SW480 (cell line): ENCODE measurements at places on chromosomes 12 and 14.

GRCh38 chr12:122096591-122097149 is 18.1 kb downstream of the MLXIP start:
- no peak for DNase-seq

- DNase-seq, result no peak
Observed at GRCh38 chr12:72390146-72390545, 118.0 kb downstream of the TRHDE start.

DNA sequence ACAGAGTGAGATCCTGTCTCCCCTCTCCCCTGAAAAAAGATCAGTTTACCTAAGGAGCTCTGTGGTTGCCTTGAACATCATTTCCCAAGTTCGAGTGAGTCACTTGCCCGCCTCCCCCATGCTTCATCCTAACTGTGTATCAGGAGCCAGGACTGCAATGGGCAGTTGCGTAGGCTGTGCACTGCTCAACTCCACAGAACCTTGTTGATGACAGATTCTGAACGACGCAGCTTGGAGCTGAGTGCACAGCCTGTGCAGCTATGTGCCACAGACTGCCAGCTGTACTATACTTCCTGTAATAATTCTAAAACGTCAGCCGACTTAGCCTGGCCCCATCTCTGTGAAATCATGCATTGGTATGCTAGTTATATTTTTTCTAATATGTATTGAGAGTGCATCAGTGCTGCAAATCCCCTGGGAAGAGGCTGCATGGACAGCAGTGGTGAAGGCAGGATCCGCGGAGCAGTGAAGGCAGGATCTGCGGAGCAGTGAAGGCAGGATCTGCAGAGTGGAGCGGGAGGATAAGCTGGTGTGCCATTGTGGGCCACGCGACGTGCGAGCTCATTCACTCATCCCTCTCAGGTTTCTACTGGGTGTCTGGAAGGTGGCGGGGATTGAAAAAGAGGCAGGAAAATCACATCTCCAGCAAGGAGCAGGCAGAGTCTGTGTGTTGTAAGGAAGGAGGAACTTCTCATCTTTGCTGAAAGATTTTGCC is 80.8 kb downstream of the GALNT9 start:
- no peak for DNase-seq

DNA sequence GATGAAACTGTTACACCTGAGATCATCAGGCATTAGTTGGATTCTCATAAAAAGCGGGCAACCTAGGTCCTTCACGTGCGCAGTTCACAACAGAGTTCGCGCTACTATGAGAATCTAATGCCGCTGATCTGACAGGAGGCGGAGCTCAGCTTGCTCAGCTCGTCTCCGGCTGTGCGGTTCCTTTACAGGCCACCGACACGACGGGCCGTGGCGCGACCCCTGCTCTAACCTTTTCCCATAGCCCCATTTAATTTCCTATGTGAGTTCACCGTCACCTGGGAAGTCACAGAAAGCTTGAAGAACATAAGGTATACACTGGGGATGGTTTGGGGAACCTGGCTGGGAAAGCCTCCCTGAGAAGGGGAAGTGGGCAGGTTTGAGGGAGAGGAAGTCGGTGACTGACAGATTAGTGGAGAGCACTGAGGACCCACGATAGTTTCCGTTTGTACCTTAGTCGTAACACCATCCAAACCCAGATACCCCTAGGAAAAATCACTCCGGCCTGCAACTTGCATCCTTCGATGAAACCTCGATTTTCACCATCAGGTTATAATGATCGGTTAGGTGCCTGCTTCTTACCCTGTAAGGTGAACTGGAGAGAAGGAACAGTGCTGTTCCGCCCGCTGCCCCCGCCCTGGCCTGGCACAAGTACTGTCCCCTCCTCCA is 2.8 kb upstream of the AAAS start:
- peak; percentile 49 for DNase-seq

DNA sequence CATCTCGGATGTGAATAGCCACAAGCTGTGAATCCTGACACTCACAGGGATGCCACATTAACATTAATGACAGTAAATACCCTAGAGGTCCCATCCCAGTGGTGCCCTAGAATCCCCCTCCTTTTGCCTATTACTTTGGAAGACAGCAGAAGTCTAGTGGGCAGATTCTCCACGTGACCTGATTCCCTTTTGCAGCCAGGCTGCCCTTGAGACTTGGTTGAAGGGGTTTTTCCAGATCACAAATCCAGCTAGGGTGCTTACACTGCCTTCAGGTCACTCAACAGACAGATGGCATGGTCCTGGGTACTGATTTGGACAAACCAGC is 8.7 kb downstream of the HDAC7 start:
- no peak for DNase-seq

DNA sequence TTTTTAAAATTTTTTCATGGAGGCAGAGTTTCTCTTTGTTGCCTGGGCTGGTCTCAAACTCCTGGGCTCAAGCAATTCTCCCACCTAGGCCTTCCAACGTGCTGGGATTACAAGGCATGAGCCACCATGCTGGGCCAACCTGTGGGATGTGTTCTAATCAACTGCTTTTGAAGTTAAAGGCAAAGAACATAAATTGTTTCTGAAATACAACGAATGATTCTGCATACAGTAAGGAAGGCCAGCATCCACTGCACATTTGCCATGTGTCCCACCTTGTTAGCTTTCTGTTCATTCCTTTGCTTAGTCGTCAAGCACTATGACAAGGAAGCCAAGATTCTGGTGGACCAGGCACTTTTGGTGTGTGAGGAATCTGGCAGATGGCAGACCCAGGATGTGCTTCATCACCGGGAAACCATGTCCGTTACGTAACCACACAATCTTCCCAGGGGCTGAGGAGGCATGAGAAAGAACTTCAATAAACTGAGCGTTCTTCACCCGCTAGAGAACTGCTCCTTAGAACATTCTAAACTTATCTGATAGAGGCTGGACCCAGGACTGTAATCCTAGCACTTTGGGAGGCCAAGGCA is 24.5 kb downstream of the MOK start:
- DNase-seq, result peak; percentile 11

- no peak for DNase-seq
Observed at GRCh38 chr14:70004791-70005190, 125.6 kb downstream of the SMOC1 start.

- no peak for DNase-seq
Observed at GRCh38 chr14:80117876-80118275, 93.4 kb downstream of the DIO2 start.

DNA sequence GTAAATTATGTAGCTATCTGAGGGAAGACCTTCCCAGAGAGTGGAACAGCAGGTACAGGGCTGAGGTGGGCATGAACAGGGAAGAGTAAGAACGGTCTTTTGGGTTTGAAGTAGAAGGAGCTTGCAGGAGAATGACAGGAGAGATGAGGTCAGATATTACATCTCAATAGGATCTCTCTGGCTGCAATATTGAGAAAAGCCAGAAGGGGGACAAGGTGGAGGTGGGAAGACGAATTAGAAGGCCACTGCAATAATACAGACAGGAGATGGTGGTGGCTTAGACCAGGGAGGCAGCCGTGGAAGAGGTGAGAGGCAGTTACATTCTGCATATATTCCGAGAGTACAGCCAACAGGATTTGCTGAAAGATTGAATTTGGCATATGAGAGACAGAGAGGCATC is 310.2 kb downstream of the APAF1 start:
- DNase-seq, result peak; percentile 40

GRCh38 chr12:56838621-56839488 is 75.7 kb downstream of the HSD17B6 start:
- no peak for DNase-seq

GRCh38 chr12:108857158-108857407 is 300 bp downstream of the SSH1 start:
- no peak for DNase-seq

DNA sequence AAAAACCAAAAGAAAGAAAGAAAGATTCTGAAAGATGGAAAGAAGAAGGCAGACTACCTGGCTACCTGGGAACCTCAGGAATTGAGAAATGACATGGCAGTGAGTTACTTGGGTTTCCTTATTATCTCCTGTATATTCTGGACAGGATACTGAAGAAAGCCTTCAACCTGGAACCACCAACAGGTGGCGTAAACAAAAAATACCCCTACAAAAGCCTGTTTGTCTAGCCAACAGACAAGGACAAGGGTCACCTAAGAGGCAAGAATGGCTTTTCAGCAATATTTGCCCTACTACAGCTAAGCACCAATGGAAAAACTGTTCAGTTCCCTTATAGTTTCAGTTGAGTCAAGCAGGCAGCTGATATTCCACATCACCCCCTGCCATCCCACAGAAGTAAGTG is 274.9 kb downstream of the GPHN start:
- DNase-seq, result no peak

- DNase-seq, result peak; percentile 76
Observed at GRCh38 chr14:77040741-77041653, 12.5 kb upstream of the IRF2BPL start.

GRCh38 chr12:67646775-67647174 is 1.8 kb upstream of the DYRK2 start:
- DNase-seq, result no peak

DNA sequence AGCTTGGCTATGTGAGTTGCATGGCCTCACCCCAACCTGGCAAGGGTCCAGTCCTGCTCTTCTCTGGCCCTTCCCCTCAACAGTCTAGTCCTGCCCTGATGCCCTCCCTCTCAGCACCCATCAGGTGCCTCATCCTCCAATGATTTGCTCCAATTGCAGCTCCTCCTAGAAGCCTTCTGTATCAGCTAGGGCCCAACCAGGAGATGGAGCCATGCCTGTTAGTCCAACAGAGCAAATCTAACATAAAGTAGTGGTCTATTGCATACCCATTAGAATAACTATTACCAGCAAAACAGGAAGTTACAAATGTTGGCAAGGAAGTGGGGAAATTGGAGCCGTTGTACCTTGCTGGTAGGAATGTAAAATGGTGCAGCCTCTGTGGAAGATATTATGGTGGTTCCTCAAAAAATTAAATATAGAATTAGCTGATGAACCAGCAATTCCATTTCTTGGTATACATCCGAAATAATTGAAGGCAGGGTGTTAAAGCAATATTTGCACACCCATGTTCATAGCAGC is 163.5 kb downstream of the VRK1 start:
- DNase-seq, result no peak

GRCh38 chr12:90048918-90049317 is 340.3 kb upstream of the ATP2B1 start:
- no peak for DNase-seq

DNA sequence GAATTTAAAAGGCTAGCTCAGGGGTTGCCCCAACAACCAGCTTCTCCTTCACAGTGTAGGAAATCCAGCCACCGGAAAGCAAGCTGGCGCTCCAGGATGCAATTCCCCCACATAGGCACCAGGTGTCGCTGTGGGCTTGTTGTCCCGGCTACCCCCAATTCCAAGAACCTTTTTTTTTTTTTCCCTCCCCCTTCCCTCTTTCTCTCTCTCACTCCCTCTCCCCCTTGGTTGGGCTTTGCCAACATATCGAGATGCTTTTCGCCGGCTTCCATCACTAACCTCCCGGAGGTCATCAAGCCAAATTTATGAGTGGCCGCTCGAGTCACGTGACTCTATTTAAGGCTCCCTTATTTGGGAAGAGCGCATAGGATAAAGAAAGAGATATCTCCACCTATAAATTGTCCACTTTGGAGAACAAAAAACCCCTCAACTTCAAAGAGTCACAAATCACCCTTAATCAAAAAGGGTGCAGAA is at the start of gene HOXC5:
TSS of gene HOXC5 (plus strand) at position 424 of the 474 bp plus-strand sequence. CDS start 73 bp downstream, outside the sequence.
- DNase-seq, result peak; percentile 86

DNA sequence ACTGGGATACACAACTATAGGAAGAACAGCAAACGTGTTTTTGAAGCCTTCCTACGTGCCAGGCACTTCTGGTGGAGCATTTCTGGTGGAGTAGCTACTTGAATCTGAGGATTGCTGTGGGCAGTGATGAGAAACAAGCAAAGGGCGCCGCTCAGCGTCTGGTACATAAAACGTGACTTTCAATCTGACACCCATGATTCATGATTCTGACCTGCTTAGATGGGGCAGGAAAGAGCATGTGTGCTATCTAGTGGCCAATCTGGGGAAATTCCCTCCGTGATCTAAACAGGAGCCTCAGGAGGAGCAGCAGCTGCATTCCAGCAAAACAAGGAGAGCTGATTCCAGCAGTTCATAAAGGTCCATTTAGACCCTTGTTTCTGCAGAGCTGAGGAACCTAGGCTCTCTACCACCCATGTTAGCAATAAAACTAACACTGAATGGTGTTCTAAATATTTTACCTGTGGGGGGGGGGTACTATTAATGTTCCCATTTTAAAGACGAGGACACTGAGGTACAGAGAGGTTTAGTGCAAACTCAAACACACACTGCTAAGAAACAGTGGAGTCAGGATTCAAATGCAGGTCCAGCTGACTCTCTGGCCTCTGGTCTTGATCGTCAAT is 37.8 kb downstream of the PAH start:
- DNase-seq, result peak; percentile 82

DNA sequence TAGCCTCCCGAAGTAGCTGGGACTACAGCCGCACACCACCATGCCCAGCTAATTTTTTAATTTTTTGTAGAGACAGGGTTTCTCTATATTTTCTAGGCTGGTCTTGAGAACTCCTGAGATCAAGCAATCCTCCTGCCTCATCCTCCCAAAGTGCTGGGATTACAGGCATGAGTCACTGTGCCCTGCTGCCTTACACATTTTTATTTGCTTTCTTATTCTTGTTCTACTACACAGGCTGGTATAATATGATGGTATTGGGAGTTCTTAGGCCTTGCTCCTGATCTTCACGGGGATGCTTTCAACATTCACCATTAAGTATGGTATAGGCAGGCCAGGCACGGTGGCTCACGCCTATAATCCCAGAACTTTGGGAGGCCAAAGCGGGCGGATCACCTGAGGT is 21.2 kb downstream of the DGLUCY start:
- no peak for DNase-seq

GRCh38 chr14:101740981-101741380 is 20.5 kb upstream of the PPP2R5C start:
- DNase-seq, result no peak

DNA sequence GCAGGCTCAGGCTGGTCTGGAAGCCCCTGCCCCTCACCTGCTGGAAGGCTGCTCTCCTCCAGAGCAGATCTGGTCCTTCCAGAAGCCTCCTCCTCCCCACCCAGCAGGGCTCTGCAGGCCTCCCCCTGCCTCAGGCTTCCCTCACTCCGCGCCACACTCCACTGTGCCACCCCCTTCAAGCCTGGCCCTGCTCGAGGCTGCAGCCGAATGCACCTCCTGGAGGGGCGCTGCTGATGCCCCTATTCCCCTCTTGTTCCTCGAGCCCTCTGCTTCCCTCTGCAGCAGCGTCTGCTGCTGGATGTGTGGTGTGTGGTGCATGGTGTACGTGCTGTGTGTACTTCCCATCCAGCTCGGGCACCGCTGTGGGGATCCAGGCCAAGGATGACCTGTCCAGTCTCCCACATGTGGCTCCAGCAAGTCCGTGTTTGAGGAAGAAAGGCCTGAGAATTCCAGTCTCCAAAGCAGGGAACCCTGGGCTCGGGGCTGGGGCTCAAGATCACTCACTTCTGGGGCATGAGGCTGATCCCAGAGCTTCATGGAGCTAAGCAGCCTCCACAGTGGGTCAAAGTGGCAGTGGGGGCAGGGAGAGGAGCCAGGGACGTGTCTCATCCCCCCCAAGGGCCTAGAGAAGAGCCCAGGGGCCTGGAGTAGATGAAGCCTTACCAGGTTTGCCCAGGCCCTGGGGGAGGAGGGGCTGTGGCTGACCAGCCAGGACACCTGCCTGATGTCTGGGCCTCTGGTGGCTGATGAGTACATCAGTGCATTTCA is 136.0 kb upstream of the C14orf180 start:
- DNase-seq, result no peak

GRCh38 chr14:71988939-71989338 is 56.7 kb downstream of the RGS6 start:
- DNase-seq, result no peak

- DNase-seq, result no peak
Observed at GRCh38 chr12:133225527-133225926, 10.2 kb downstream of the ANHX start.

- no peak for DNase-seq
Observed at GRCh38 chr14:32007755-32008362, 69.2 kb upstream of the ARHGAP5 start.
